Left kidney (tissue), 8 donors: ENCODE measurements at places on chromosomes 7 and 10. TPM values are rescaled to one million over a fixed set of nuclear protein-coding genes. Genes with fewer than 3 reads are reported as not detected.

DNA sequence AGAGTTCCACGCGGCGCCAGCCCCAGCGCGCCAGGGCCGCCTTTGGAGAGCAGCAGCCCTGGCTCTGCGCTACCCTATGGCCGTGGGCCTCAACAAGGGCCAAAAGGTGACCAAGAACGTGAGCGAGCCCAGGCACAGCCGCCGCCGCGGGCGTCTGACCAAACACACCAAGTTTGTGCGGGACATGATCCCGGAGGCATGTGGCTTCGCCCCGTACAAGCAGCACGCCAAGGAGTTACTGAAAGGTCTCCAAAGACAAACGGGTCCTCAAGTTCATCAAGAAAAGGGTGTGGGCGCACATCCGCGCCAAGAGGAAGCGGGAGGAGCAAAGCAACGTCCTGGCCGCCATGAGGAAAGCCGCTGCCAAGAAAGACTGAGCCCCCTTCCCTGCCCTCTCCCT is 144.1 kb downstream of the SRPK2 start:
- DNase-seq: no peak

DNA sequence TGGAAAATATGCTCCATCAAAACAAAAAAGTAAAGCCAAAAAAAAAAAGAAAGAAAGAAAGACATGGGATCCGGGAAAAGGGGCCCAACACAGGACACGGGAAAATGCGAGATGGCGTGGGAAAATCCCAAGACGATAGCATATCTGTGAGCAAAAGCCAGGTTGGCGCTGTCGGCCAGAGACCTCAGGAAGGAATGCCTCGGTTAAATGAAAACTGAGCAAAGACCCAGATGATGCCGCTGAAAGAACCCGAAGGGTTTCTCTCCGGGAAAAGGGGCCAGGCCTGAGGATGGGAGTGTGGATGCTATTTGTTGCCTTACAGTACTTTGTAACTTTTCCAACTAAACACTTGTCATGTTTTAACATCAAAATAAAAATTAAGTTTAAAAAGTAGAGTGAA is 49.5 kb upstream of the PPP2R2D start:
- no peak for DNase-seq

Gene LRIT1
- not detected for polyA plus RNA-seq

Gene LBX1
- not detected for polyA plus RNA-seq

Gene OR6V1
- polyA plus RNA-seq: not detected

DNA sequence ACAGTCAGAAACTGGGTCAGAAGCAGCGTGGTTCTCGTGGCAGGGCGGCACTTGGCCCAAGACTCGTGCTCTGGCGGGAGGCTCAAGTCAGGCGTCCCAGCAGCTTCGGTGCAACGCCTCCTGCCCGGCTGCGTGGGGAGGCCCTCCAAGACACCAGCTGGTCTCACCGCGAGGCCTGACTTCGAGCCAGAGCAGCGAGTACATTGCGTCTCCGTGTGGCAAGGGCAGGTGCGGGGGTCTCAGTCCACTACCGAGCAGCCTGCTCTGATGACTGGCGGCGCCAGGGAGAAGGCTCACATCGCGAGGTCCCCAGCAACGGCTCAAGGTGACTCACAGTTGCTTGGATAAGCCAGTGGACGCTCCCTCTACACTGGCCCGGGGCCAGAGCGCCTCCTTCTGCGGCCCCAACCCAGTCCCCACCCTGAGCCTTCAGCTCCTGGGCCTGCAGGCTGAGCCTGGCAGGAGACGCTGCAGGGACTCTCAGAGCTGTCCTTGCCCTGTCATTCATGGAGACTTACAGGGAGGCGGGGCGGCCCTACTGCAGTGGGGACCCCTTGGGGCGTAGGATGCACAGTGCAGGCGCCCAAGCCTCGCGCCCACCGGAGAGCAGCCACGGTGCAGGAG is 41.9 kb upstream of the PRKAR1B start:
- no peak for DNase-seq

Gene OR13A1
- polyA plus RNA-seq: 0.08 TPM

GRCh38 chr10:128803790-128804189 is 663.3 kb upstream of the MGMT start:
- DNase-seq: no peak

- no peak for DNase-seq
Measured at GRCh38 chr10:68261132-68261856, 29.4 kb upstream of the ATOH7 start.

- DNase-seq: no peak
Measured at GRCh38 chr10:113216102-113216501, 266.1 kb downstream of the TCF7L2 start.

DNA sequence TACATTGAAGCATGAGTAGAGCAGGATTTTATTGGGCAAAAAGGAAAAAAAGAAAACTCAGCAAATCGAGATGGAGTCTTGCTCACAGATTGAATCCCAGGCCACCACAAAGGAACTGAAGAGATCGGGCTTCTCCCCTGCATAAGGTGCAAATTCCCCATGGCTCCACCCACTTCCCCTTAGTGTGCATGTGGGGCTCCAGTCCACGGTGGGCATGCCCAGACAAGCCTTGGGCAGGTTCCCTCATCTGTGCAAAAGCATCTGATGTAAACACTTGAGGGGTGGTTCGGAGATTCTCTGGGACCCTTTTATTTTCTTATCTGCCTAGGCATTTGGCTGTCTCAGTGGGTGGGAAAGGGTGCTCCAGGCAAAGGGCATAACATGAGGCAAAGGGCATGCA is 150.7 kb downstream of the CFTR start:
- no peak for DNase-seq

Gene RPEL1
- polyA plus RNA-seq: 0.18 TPM
